ENCODE measurements at places on chromosomes 6 and 20.

GRCh38 chr20:18989736-18990474 is 176.3 kb downstream of the SCP2D1 start:
- no peak for DNase-seq

GRCh38 chr6:144008846-144009245 is 787 bp upstream of the PLAGL1 start:
- DNase-seq, result no peak

DNA sequence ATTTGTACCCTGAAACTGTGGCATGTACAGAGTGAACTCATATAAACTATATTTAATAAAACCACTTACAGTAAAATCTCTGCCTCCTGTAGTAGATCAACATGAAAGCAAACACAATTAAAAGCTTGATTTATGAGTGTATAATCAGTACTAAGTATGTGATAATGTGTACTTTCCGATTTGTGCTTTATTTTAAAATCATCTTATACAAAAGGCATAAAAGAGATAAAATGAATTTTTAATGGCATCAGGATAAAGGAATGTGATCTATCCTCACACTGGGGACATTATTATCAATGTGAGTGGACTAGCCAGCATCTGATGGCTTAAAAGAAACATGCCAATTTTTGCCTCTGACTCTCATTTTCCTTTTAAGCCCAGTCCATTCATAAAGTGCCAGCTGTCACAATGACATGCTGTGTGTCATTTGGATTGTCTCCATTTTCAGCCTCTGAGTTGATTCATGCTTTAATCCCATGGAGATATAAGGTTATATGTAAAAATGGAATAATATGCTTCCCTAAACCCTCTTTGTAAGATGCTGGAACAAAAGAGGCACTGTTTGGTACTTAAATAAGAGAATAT is 831.6 kb upstream of the EYS start:
- DNase-seq, result no peak

GRCh38 chr20:57180954-57181353 is 85.5 kb downstream of the BMP7 start:
- no peak for DNase-seq

DNA sequence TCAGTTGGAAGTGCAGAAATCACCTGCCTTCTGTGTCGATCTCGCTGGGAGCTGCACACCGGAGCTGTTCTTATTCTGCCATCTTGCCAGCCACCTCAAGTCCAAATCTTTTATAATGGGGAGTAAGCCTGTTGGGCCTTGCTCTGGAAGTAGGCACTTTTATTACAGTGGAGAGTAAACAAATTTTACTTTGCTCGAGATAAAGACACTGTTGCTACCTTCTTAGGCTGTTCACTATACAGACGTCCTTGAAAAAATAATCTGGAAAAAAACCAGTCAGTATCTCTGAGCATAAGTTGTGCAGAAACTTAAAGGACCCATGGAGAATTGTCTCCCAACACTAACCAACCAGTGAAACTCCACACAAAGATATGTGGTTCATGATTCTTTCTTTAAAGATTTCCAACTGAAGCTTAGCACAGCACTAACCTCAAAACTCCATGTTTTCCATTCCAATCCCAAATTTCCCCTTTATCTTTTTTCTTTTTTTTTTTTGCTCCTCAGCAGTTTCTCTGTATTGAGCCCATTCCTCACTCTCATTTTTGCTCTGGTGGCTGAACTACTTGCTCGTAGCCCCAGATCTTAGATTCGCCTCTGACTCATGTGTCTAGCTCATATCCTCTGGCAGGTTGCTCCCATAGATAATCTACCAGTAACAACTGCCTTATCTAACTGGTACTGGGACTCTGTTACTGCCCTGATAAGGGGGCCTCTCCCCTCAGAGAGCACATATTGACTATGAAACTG is 34.3 kb upstream of the COL9A1 start:
- peak; percentile 95 for DNase-seq

- no peak for DNase-seq
Measured at GRCh38 chr20:14687313-14687712, 349.9 kb upstream of the FLRT3 start.

- no peak for DNase-seq
Measured at GRCh38 chr6:154298297-154298696, 58.3 kb downstream of the IPCEF1 start.

- no peak for DNase-seq
Measured at GRCh38 chr20:42484335-42484734, 705.4 kb downstream of the PTPRT start.

DNA sequence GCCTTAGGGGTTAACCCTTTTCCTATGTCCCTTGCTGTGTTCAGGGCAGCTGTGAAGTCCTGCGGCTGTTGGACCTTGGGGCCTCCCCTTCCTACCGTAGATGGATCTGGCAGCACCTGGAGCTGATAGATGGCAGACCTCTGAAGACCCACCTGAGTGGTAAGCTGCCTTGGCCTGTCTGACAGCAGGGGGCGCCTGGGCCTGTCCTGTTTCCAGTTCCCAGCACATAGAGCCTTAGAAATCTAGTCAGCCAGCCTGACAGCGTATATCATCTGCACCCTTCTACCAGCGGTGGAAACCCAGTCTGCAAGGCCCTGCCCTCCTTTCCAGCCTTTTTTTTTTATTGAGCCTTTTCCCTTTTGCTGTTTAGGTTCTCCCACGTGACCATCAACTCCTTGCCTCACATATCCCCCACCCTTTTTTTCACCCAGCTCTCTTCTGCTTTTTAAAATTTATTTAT is 26.6 kb downstream of the CNBD2 start:
- DNase-seq, result peak; percentile 88

DNA sequence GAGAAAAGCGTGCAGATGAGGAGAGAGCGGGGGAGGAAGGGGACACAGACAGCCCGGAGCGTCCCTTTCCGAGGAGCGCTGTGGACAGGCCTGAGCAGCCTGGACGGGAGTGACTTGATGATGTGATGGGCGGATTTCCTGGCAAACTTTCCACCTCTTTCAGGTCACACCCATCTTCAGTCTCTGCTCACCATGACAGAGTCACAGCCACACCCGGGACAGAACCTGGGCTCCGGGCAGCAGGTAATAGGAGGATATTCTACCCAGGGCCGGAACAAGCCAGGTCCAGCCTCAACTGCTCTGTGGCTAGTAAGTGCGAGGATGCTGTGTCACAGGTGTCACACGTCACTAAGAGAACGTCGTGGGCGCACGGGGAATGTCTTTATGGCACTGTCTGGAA is 84.3 kb downstream of the THBS2 start:
- no peak for DNase-seq

- peak; percentile 37 for DNase-seq
Measured at GRCh38 chr6:25637211-25637610, 14.8 kb upstream of the SCGN start.

GRCh38 chr6:138560130-138560860 is 61.0 kb upstream of the NHSL1 start:
- no peak for DNase-seq

DNA sequence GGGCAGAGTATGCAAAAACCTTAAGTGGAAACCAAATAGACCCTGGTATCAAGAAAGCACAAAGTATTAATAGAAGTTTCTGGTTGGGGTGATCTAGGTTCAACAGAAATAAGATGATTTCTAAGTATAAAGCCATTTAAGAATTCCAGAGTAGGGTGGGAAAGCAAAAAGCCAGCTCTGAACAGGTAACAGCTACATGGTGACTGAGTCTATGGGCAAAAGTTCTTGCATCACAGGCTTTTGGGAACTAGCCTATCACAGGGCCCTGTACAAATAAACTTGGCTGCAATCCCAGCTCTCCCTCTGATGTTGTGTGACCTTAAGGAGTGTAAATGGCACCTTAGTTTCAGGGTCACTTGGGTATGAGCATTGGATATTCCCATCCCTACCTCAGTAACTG is 5.5 kb downstream of the TCF19 start:
- no peak for DNase-seq

GRCh38 chr6:21556968-21557721 is 36.4 kb upstream of the SOX4 start:
- no peak for DNase-seq

DNA sequence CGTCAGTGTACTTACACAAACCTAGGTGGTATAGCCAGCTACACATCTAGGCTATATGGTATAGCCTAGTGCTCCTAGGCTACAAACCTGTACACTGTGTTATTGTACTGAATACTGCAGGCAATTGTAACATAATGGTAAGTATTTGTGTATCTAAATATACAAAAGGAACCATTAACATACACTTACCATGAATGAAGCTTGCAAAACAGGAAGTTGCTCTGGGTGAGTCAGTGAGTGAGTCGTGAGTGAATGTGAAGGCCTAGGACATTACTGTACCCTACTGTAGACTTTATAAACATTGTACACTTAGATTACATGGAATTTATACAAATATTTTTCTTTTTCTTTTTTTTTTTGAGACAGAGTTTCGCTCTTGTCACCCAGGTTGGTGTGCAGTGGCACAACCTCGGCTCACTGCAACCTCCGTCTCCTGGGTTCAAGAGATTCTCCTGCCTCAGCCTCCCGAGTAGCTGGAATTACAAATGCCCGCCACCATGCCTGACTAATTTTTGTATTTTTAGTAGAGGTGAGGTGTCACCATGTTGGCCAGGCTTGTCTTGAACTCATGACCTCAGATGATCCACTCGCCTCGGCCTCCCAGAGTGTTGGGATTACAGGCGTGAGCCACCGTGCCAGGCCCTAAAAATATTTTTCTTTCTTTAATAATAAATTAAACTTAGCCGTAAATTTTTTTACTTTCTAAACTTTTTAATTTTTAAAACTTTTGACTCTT is 15.4 kb upstream of the KIAA1755 start:
- DNase-seq, result peak; percentile 61
